ENCODE measurements at places on chromosomes 3 and 15.
A peak's percentile ranks its signal among the peaks of the same experiment; 100 is the strongest.

DNA sequence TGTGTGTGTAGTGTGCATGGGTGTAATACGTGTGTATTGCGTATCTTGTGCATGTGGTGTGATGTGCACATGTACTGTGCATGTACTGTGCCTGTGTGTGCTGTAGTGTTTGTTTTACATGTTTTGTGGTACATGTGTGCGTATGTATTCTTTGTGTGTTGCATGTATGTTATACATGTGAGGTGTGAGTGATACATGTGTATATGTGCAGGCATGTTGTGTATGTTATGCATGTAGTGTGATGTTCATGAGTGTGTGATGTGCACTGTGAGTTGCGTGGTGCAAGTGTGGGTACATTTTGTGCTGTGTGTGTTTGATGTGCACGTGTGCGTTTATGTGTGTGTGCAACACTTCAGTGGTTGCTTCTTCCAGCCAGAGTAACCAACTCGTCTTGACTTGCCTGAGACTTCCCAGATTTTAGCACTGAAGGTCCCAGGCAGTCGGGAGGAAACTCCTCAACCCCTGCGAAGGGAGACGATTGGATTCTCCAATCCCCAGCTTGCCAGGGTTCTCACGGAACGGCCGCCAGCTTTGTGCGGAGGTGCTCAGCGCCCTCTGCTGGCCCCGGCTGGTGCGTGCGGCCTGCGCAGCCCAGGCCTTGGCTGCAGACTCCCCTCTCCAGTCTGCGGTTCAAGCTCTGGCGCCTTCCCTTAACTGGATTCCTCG, 3.6 kb downstream of the GALNT15 start:
- DNase-seq, result peak; percentile 47

DNA sequence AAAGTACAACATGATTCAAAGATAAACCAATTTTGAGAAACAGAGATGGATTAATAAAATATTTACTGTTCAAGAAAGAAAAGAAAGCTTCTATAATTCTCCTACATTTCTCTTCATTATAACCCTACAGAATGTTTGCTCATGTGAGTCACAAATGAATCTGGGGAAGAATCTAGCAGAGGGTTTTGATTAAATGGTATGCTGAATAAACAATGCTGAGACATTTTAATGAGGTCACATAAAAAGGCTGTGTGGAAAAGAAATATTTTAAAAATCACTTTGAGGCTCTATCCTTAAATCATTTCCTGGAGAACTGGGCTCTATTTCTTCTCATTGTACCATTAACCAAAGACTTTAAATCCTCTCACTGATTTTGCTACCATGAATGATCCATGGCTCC, 727.7 kb downstream of the NTRK3 start:
- no peak for DNase-seq

- no peak for DNase-seq
Measured at GRCh38 chr3:5005367-5005766, 26.1 kb downstream of the BHLHE40 start.

DNA sequence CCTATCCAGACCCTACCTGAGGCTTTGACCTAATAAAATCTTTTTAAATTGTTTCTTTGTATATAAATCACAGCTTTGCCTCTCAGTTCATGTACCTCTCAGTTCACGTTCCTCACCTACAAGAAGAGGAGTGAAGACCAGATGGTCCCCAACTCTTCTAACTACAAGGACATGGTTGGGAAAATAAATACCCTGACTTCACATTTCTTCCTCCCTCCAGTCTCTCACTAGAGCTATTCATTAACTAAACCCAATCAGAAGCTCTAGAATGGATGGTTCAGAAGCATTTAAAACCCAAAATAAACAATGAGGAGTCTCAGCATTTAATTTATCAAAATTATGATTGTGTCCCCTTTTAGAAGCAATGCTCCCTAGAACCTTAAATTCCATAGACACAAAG, 97.3 kb upstream of the AGTR1 start:
- no peak for DNase-seq

GRCh38 chr3:98806521-98806920, 43.4 kb downstream of the ST3GAL6 start:
- DNase-seq, result no peak

DNA sequence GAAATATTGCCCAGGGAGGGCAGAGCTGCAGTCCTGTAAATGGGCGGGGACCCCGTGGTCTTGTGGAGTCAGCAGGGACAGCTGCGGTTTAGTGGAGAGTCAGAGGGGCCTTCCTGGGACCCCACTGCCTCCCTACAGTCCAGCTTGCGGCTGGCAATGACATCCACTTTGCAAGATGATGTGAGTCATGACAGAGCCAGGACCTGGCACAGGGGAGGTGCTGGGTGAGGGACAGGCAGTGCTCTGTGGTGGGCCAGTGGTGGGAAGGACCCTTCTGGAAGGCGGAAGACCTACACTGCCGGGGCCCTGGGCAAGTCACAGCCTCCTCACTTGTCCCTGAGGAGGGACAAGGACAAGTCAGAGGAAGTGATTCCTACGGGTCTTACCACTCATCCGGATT, 17.8 kb downstream of the APBA2 start:
- DNase-seq, result no peak
